ENCODE measurements at places on chromosomes 16 and 17.

DNA sequence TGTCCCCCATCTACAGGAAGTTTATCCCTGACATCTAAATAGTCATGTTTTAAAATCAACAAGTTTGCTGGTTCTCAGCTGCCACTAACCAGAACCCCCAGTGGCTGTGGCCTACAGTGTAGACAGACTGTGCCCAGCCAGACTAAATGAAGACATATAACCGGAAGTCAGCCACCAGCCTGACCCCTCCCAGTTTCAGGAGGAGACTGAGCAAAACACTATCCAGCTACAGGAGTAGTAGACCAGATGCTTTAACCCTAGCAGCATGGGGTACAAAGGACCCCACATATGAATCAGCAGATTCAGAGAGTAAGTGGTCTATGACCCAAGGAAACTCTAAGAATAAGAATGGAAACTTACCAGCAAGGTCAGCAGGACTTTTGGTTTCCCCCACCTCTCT, 83.4 kb downstream of the HIC1 start:
- no peak for DNase-seq

- DNase-seq = no peak
These were observed 41.4 kb downstream of the SETD6 start for GRCh38 chr16:58556678-58557077.

GRCh38 chr17:6536566-6537065, 19.7 kb downstream of the PITPNM3 start:
- DNase-seq = no peak

DNA sequence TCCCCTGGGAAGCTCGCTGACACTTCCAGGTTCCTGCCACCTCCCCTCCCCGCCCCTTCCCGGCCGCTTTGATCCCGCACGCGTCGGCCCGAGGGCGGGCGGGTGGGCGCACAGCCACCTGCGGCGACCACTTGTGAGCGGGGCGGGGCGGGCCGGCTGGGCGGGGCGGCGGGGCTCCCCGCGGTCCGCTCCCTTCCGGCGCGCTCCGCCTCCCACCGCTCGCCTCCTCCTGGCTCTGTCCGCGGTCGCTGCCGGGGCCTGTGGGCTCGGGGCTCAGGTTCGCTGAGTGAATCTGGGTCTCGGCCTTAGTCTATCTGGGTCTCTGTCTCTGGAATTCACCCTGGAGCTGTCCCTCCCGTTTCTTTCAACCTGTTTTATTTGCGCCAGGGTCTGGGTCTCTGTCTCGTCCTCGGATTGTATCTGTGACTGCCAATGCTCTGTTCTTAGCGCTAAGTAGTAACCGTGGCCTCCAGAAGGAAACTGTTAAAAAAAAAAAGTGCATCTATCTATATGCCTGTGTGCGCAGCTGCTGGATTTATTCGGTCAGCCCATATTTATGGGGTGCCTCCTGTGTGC, 2.7 kb upstream of the HES7 start:
- no peak for DNase-seq

GRCh38 chr17:58317421-58318064, 11.1 kb downstream of the TSPOAP1 start:
- DNase-seq = no peak

- DNase-seq = no peak
These were observed 234.8 kb downstream of the GSG1L start for GRCh38 chr16:27828671-27829070.

All from hippocampal formation (tissue), 2 donors.